Stimulated activated CD8-positive, alpha-beta memory T cell treated with anti-CD3 and anti-CD28 coated beads, Interleukin-4, amount 100 ng/mL, for 1 hour (primary cell): ENCODE measurements at places on chromosomes 1 and 21.

DNA sequence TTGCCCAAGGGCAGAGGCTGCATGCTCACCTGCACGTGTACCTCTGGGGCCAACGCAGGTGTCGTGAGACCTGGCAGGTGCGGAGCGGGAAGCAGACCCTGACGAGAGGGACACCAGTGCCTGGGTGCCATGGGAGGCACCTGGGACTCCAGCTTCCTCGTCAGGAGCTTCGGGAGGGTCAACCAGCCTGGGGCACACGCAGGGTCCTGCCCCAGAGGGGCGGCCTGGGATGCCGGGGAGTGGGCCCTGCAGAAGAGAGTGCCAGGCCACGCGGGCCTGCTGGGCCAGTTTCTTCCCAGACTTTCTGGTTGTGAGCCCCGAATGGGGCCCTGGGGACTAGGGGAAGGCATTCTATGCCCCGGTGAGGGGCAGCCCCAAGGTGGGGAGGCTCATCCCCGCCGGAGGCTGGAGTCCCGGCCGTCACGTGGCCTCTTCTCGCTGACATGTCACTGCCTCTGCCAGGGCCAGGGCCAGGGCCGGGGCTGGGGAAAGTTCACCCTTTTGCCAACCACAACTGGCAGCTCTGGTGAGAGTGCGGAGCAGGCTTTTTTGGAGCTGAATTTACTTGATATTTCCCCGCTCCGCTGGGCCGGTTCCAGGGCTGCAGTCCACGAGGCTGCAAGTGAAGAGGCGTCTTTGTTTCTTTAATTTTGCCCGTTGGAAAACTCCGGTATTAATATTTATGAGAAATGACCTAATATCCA lies 38.5 kb upstream of the ACTRT2 start:
- DNase-seq: no peak

DNA sequence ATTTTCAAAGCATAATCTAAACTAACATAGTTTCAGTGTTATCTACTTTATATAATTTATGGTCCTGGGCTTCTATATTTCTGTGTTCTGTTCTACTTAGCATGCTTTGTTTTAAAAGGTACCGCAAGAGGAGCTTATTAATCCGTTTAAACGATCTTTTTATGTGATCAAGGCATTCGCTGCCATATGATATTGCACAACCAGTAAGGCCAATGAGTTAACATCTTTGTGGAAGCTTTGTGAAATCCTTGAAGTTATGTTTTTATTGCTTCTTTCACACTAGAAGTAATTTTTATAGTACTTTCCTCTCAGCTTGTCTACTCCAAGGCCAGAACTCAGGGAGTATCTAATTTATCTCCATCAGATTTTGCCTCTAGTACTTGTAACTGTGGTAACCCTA lies 8.9 kb downstream of the LRRC8C start:
- no peak for DNase-seq

- no peak for DNase-seq
Observed at GRCh38 chr1:118958140-118958539, 30.0 kb downstream of the TBX15 start.

DNA sequence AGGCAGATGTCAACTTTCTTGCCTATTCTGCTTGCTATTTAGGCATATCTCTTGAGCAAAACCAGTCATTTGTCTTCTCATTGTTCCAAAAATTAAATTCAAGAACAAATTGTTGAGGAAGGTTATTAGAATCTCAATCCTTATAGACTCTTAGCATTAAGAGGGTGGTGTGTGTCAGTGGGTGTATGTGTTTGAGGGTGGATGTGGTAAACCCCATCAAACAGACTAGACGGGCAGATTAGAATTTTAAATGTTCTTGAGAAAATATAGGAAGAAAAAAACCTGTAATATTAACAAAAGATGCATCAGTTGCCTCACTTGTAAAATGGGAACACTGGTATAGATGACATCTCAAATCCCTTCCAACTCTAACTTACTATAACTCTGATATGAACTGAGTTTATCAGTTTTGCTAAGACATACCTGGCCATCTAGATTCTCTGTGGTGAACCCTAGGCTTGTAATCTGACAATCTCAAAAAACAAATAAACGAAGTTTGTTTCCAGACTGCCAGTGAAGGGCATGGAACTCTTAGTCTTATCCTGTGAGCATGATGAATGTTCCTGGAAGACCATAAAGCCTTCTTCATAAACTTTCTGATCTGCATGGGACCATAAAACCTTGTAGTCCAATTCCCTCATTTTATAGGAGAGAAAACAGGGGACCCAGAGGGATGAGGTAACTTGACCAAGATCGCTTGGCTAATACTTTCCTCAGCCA lies 176.3 kb upstream of the SGIP1 start:
- no peak for DNase-seq

- DNase-seq: no peak
Observed at GRCh38 chr21:43987509-43987908, 24.6 kb upstream of the TRAPPC10 start.

DNA sequence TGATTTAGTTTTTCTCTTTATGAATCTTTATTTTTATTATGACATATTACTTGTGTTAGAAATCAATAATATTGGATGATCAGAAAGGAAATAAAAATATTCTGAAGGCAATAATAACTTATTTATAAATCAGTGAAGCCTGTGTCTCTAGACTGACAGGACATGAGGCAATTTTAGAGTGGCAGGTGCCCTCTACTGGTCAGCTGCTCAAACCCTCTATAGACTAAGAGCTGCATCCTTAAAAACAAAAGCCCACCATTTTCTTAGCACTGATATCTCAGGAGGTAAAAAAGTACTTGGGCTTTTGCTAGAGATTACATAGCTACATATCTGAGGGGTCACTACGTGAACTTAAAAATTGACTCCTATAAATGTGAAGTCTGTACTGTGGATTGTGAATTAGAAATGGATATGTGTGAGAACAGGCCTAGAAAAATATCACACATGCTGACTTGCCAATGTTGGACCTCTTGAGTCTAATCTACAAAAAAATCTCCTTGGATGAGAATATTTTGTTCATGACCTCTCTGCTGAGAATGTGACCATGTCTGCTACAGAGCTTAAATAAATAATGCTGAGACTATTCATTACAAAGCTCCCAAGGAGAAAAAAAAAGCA lies 597.9 kb upstream of the ADAMTS5 start:
- DNase-seq: no peak

DNA sequence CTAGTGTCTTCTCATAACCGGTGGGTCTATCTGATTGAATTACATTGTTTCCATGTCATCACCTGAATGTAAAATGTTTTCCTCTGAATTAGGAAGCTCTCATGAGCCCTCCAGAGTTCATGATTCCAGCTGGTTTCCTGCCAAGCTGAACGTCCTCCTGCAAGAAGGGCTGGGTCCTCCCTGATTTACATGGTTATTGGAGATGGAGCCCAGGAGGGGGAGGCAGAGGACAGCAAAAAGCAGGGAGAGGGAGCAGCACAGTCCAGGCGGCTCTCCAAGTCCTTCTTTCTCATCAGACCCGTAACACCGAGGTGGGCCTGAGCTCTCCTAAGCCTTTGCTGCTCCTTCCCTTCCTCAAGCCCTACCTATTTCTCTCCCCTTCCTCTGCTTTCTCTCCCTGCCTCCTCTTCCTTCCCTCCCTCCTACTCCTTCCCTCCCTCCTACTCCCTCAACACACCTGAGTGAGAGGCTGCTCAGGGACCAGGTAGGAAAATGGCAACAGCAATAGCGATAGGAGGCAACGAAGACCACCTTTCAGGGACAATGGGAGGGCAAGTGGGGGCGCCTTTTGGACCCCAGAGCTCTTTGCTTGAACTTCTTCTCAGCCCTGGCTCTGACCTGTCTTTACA lies 265.9 kb downstream of the PRDM2 start:
- DNase-seq: no peak

DNA sequence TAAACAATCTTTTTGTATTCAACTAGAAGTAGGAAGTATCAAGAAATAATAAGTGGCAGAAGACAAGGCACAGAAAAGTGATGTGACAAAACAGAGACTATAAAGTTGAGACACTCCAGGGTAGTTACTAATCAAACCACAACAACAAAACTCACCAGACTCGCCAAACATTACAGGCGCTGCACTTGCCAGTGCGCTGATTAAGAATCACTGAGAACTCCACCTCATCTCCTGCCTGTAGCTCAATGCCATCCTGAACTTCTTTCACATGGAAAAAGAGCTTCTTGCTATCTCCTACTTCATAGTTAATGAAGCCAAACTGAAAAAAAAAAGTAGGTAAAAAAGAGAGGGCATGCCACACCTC lies 2.8 kb upstream of the NRAS start:
- DNase-seq: no peak

DNA sequence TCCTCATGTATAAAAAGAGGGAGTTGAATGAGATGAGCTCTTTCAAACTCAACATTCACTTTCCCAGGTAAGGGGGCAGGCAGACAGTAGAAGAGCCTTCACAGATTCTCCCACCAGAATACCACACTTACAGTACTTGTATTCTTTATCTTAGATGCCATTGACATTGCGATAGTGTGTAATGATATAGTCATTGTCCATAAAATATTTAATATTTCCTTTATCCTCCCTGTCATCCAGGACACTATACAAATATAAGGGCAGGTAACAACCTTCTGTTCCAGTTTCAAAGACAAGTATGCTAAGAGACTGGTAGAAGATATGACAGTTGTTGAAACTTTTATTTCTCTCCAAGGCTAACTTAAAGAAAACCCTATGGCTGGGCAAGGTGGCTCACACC lies 56.5 kb upstream of the MTF2 start:
- DNase-seq: no peak

DNA sequence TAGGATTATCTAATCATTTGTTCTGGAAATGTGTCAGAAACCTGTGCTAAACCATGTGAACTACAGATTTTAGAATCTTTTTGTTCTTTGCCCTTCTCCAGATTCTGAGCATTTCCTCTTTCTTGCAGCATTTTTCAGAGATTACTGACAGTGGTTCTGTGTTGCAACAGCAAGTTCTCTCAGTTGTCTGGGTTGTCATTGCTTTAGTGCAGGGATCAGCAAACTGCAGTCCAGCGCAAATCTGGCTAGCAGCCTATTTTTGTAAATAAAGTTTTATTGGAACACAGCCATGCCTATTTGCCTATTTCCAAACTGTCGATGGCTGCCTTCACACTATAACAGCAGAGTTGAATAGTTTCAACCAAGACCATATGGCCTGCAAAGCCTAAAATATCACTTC lies 66.3 kb upstream of the LRRC8D start:
- no peak for DNase-seq

GRCh38 chr1:184152434-184152898 lies 100.9 kb downstream of the TSEN15 start:
- DNase-seq: no peak

DNA sequence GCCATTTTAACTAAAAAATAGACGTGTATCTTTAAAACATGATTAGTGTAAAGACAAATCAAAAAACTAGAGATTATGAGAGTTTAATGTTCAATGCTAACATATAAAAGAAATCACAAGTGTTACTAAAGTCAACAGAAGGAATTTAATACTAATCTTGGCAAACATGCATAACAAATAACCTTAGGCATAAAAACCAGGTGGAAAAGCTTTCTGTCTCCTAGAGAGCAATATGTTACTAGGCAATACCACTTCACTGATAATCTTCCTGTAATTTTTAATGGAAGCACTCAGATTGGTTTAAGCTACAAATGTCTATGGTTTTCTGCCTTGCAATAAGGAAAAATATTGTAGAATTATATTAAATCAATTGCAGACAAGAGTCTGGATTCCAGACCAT lies 121.9 kb downstream of the NME7 start:
- no peak for DNase-seq

DNA sequence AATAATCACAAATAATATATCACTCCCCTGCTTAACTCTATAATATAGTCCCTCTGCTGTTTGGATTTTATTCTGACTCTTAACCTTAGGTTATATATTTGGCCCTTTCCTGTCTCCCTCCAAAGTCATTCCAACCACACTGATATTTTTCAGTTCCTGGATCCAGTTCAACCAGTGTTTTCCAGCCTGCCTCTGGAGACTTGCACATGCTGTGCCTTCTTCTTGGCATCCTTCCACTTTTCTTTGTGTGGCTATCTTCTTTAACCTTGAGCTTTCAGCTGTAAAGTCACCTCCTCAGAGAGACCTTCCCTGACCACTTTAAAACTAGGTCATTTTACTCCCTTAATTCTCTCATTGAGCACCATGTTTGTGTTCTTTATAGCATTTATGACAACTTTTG lies 19.4 kb downstream of the CERS2 start:
- no peak for DNase-seq
